Breast epithelium (tissue), 4 donors: ENCODE measurements at places on chromosomes 11 and 22. TPM values are rescaled to one million over a fixed set of nuclear protein-coding genes. Genes with fewer than 3 reads are reported as not detected.

Gene OR51B2
- not detected for total RNA-seq

Gene KCNJ4
- total RNA-seq, result not detected

DNA sequence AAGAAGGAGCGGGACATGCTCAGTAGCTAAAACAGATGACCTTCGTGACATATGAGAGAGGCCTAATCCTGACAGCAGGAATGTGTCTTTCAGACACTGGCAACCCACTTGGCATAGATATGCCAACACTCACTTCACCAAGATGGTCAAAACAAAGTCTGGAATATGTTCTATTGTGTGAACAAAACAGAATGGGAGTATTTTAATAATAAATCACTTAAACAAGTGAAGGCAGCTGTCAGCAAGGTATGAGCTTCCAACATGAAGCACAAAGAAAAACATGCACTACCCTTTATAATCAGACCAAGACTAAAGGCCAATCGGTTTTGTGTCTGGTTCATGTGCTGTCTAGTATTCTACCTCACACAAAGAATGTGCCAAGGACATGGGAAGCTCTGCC lies 23.1 kb downstream of the CCDC34 start:
- no peak for DNase-seq

- DNase-seq, result no peak
Measured at GRCh38 chr11:72327606-72328005, 83.6 kb upstream of the PHOX2A start.

- DNase-seq, result no peak
Measured at GRCh38 chr22:47504962-47505361, 742.5 kb downstream of the TBC1D22A start.

Gene TMEM126A
- 23.9 TPM for total RNA-seq

Gene PPARA
- total RNA-seq, result 22.3 TPM

DNA sequence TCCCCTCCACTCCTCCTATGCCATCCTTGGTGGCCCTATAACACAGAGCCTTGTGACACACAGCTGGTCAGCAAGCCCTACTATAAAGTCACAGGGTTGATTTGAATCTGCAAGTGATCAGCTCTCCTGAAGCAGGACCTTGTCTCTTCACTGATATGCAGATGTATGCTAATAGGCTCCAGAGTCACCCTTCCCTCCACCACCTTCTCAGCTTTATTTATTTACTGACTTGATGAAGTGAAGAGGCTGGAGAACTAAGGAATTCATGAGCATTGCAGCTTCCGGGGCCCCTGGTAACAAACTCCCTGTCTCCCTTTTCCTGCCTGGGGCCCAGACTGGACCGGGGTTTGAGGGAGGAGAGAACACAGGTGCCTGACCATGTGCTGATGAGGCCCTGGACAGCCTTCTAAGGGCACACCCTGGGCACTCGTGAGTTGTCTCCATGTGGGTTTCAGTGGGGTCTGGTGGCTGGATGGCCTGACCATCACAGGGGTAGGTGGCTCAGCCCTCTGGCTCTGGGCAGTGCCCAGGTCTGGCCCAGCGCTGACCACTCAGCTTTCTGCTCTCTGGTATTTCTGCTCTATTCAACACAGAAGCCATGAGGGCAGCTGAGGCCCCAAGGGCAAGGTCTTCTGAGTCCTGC lies 307.5 kb downstream of the NTM start:
- no peak for DNase-seq

- DNase-seq, result no peak
Measured at GRCh38 chr11:33388793-33389525, 131.8 kb downstream of the HIPK3 start.

GRCh38 chr11:9143721-9144120 lies 52.3 kb upstream of the SCUBE2 start:
- DNase-seq, result no peak

- no peak for DNase-seq
Measured at GRCh38 chr22:50014655-50015401, 2.3 kb upstream of the IL17REL start.

DNA sequence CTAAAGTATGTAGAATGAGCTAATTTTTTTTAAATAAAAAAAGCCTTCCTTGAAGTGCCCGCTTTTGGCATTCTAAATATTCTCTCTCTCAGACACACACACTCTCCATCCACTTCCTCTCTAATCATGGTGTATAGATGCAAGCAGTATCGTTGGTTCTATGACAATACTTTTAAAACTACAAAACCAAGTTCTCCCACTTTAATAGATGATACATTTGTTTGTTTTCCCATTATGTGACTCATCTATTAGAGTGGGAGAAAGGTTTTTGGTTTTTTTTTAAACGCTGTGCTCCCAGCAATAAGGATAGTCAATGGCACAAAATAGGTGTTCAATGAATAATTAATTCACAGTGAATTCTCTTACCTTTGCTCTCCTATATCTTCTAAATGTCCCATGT lies 44.6 kb downstream of the FZD4 start:
- no peak for DNase-seq

GRCh38 chr11:111605681-111606080 lies 3.4 kb downstream of the SIK2 start:
- no peak for DNase-seq

GRCh38 chr11:118016104-118016503 lies 29.9 kb downstream of the IL10RA start:
- DNase-seq, result no peak

DNA sequence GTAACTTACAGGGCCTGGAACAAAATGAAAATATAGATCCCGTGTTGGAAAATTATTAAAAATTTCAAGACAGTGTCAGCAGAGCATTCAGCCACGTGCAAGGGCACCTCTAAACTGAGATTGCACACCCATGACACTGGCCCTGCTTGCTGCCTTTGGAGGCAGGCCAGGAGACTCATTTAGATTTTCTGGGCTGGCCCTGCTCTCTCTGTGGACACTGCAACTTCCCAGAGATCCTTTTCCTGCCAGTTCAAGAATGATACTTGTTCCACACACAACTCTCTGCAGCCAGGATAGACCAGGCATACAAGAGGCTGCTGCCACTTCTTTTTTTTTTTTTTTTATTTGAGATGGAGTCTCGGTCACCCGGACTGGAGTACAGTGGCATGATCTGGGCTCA lies 56.7 kb upstream of the PTPRJ start:
- no peak for DNase-seq

DNA sequence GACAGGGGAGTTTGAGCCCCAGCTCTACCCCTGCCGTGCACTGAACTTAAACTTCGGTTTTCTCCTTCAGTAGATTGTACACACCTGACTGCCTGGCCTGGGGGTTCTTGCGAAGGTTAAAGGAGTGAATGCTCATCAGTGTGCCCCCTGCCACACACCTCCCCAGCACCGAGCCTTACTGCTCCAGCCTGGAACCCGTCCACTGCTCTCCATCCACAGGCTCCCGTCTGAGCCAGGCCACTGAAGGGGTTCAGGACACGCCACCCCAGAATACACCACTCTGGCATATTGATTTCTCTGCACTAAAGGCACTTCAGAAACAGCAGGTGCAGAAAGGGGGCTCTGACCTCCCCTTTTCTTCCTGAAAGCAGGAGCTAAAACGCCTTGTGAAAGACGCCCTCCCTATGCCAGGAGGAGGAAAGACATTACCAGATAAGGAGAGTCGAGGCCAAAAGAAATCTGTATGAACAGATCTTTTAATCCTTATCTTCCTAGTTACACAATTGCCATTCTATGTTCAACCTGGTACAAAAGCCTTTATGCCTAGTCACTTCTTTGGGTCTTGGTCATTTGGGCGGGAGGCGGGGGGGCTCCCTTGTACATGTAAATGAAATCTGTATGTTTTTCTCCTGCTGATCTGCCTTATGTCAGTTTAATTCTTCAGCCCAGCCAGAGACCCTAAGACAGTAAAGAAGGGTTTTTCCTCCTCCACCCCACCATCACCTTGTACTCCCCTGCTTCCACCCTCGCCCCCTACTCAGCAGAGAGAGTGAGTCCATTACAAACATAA lies 1.9 kb upstream of the SSTR3 start:
- DNase-seq, result no peak

Gene UBQLNL
- total RNA-seq, result 1.3 TPM

GRCh38 chr11:69240332-69241074 lies 53.5 kb upstream of the MYEOV start:
- peak; percentile 50 for DNase-seq

Gene C11orf97
- total RNA-seq, result not detected

Gene PATE2
- not detected for total RNA-seq

Gene MRPL16
- total RNA-seq, result 36.3 TPM

GRCh38 chr11:89381094-89381493 lies 110.1 kb downstream of the NOX4 start:
- no peak for DNase-seq

GRCh38 chr11:1070594-1071462 lies 3.8 kb upstream of the MUC2 start:
- no peak for DNase-seq

GRCh38 chr11:16776711-16777612 lies 38.5 kb downstream of the C11orf58 start:
- DNase-seq, result no peak

Gene TAF10
- total RNA-seq, result 54.7 TPM

DNA sequence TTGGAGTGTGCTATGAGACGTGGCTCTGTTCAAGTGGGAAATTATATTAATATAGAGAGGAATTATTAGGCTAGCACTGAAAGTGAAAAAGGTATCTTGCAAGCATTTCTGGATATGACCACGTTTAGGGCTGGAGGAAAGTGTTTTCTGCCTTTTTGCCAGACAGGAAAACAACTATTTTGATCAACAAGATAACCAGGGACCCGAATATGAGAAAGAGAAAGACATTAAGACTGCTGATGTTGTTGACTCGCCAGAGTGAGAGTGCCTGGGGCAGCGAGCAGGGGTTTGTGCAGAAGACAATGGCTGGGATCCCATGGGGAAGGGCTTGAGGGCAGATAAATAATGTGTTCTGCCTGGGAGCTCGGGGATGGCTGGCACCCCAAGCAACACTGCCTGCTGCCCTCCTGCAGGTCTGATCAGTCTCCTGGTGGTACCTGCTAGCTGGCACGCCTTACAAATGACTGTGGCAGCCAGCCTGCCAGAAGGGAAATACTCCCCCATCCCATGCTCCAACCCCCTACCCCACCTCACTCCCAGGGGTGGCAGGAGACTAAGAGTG lies 23.1 kb upstream of the CHST1 start:
- DNase-seq, result no peak

DNA sequence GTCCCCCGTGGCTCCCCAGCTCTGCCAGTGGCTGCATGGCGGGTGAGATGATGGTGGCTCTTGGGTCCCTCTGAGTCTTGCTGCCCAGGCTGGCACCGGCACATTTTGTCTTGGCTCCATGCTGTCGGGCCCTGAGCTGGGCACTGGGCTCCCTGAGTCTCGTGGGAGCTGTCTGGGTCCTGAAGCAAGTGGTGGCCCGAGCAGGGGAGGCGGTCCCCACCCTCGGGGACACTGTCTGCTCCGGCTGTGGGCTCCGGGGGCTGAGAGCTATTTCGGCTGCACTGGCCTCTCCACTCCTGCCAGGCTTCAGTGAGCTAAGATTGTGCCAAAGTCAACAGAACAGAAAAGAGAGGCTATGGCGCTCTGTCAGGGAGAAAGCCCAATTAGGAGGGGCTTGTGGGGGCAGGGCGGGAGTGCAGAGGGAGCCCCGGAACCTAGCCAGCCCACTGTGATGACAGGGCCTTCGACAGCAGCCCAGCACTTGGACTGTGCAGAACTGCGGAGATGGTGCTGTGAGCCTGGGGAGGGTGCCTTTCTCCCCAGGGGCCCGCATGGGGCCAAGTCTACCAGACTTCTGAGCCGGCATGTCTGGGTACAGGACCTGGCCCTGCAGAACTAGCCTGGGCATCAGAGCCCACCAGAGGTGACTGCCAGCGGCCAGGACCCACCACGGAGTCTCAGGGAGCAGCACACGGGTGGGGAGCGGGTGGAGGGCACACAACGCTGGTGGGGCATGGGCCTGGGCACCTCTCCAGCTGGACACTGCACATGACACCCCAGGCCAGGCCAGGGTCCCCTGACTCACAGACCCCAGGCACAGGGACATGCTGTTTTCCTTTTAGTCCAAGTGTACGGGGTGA lies 38.0 kb downstream of the RTN4R start:
- DNase-seq, result no peak

- DNase-seq, result peak; percentile 40
Measured at GRCh38 chr11:95088946-95089619, 563 bp upstream of the ENDOD1 start.
